ENCODE measurements at places on chromosomes 11 and 22. TPM values are rescaled to one million over a fixed set of nuclear protein-coding genes. Genes with fewer than 3 reads are reported as not detected.

The SPON1 gene
- total RNA-seq, result not detected

The MMP8 gene
- total RNA-seq, result not detected

The TBX10 gene
- not detected for total RNA-seq

The SGSM1 gene
- total RNA-seq, result 0.50 TPM

The ZNF280B gene
- total RNA-seq, result 2.2 TPM
